Dermis blood vessel endothelial cell (primary cell): ENCODE measurements at places on chromosomes 12 and 14.
A peak's percentile ranks its signal among the peaks of the same experiment; 100 is the strongest.

GRCh38 chr12:33267641-33268040 lies 172.0 kb downstream of the SYT10 start:
- DNase-seq, result no peak

DNA sequence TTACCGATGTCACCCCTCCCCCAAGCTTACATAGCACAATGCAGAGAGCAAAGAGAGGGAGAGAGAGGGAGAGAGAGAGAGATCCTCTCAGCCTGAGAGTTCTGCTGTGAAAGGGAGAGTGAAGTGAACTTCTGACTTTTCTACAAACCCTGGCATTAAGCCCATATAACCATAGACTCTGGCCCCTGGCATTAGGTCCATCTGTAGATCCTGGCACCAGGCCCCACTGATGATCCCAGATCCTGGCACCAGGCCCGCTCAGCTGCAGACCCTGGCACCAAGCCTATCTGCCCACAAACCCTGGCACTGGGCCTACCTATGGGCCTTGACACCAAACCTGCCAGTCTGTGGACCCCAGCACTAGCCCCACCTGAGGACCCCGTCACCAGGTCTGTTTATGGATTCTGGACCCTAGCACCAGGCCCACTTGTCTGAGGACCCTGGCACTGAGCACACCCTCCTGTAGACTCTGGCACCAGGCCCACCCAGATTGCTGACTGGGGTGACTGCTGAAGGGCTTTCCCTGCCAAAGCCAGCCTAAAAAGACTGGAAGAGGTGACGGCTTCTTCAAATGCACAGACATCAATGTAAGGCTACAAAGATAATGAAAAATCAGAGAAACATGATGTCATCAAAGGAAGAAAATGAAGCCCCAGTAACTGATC lies 14.5 kb upstream of the KRT83 start:
- no peak for DNase-seq

- DNase-seq, result no peak
Measured at GRCh38 chr12:68001486-68002466, 12.5 kb downstream of the IFNG-AS1 start.

- DNase-seq, result no peak
Measured at GRCh38 chr12:126890097-126890496, 1376.9 kb upstream of the TMEM132C start.

- peak; percentile 4 for DNase-seq
Measured at GRCh38 chr12:90061809-90062208, 353.2 kb upstream of the ATP2B1 start.

GRCh38 chr12:127429551-127430285 lies 837.3 kb upstream of the TMEM132C start:
- no peak for DNase-seq
